Stimulated activated CD4-positive, alpha-beta T cell treated with anti-CD3 and anti-CD28 coated beads, Interleukin-15, amount 100 ng/mL, for 24 hours (primary cell): ENCODE measurements at places on chromosomes 5 and 9.

DNA sequence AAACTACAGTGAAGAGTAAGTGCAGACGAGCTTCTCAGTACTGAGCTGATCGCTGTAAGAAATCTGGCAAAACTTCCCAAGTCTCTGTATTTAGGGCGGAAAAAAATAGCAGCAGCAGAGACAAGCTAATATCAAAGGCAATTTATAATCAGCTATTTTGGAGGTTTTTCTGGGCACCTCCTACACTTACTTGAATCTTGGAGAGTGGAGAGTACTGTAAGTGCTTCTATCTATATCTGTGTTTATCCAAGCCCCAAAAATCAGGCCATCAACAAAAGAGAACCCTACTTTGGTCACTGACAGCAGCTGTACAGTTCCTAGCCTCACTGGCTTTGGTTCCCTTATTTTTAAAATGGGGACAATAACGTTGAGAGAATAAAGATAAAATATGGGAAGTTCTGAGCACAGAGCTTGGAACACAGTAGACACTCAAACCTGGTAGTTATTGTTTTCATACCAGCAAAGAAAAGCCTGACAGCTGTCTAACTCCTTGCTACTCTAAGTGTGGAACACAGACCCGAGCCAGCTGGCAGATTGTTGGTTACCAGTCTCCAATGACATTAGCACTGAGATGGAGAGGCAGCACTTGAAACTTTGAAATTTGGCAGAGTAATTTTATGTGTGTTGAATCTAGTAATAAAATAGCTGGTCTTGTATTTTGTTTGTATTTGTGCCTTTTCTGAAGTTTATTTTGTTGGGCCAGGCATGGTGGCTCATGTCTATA lies 96.0 kb upstream of the SLC28A3 start:
- DNase-seq: no peak

DNA sequence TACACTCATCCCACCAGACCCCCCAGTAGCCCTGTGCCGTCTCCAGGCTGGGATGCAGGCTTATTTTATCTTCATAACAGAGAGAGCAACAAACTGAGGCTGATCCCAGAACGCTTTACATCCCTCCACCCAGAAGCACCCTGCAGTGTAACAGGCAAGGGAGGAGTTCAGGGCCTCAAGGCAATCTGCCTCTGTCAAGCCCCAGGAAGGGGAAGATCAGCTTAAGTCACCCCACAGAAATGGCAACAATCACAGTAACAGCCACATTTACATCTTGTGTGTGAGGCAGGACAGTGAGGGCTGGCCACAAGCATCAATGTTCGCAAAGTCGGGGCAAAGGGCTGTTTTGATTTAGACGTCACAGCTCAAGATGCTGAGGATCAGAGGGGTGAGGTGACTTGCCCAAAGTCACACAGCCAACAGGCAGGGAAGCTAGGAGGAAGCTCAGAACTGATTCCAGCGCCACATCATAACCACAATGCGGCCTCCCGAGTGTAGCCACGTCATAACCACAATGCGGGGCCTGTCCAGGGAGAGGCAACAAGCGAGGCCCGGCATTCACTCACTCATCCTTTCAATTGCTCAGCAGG lies 14.4 kb downstream of the STK10 start:
- peak; percentile 90 for DNase-seq

DNA sequence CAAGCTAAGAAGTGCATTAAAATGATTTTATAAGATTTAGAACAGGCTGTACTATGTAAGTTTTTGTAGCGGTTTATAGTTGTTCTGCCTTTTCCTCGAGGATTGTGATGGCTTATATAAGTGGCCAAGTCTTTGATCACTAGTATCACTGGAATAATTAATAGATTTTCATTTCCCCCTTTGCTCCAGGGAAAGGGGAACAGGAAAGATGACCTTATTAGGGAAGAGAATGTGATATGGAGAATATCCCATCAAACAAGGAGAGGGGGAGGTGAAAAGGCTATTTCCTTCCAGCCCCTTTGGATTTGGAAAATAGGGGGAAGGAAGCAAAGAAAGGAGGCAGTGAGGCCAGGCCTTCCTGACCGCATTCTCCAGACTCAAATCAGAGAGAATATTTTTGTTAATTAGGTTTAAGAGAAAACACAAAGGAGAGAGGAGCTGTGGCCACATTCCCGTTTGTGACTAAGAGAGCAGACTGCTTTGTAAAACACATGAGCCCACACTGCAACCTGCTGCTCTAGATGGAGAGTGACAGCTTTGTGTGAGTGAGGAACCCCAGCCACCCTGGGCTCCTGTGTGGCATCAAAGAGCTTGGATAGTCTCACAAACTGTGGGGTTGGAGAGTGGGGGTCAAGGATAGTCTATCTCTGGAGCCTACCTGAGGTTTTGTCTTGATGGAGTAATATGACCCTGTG lies 359.5 kb downstream of the DTWD2 start:
- DNase-seq: no peak

- no peak for DNase-seq
Observed at GRCh38 chr9:95756986-95757385, 118.5 kb upstream of the ERCC6L2 start.

DNA sequence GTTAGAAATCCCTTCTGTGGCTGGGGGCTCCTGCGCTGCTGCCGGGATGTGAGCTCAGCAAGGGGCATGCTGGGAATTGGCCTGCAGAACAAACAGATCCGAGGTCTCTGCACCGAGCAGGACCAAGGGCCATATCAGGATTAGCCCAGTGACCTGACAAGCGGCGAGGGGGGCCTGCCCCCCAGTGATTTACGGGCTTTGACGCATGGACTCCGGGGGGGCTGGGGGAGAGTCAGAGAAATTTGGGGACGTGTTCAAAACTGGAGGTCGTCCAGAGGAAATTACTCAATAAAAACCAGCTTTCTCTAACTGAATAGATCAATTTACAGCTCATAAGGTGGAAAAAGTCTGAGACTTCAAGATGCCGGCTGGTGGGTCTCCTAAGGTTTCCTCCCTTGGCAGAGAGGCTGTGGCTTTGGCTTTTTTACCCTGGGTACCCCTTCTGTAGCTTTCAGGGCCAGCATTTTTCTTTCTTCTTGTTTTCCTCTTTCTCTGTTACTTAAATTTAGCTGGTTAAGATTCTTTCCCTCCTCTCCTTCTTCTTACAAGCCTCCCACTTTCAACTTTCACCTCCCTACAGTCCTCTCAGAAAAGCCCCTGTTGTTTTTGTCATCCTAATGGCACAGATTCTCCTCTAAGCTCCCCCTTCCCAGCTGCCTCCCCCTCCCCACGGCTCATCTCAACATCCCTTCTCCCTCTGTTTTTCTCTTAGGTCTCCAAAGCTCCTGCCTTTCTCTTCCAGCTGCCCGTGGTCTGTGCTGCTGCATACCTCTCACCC lies 551.0 kb downstream of the CCDC171 start:
- DNase-seq: no peak

DNA sequence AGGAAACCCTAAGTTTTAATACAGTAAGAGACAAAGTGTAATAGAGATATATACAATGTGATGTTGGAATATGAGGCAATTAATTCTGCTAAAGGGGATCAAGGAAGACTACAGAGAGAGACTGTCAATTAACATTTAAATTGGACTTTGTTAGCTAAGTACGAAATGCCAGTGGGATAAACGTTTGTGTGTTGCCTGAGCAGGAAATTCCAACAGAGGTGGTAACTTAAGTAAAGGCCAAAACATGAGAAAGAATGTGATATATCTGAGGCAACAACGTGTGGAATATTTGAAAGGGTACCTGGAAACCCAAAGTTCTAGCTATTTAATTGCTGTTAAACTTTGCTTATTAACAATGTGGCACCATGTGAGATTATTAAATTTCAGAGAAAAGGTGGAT lies 1666.9 kb upstream of the WWC1 start:
- no peak for DNase-seq

DNA sequence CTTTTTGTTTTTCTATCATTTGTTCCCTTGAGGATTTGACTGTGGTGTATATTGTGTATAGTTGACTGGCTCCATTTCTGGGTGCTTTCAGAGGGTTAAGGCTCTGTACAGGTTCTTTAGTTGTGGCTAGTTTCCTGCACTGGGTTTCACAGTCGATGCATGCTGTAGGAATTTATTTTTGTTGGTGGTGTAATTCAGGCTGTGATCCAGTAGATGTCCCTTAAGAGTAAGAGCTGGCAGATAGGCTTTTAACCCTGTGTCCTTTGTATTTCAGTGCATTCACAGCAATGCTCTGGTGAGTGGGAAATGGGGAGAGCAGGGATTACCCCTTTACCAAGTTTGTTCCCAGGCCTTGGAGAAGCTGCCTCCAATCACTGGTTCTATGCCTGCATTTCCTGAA lies 112.9 kb downstream of the SPATA31D1 start:
- DNase-seq: no peak

DNA sequence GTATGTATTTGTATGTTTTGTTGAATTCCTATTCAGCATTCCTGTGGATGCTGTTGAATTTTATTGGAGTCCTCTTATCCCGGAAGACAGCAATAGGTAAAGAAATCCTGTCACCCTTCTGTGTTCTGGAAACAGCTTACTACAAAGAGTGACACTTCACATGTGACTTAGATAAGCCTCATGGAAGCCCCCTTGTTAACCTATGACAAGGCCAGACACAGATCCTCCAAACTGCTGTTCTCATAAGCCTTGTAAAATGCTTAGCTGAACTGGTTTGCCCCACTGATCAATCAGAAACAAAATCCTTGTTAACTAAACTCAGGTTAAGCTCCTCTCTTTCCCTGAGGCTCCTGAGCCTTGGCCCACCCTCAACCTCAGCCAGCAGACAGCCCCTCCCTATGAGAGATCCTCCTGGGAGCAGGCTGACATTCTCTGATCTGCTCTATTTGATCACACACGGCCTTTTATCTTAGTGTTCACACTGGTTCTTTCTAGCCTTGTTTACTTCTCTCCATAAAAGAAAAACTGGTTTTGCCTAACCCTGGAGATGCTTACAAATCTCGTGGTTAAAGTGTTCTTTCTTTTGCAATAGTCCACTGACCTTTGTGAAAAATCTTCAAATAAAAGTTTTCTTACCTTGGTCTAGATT lies 29.4 kb upstream of the ATP6V1G1 start:
- no peak for DNase-seq
